ENCODE measurements at places on chromosomes 12 and 14.

GRCh38 chr12:106127338-106128126 lies 11.2 kb downstream of the NUAK1 start:
- DNase-seq, result no peak

- no peak for DNase-seq
Observed at GRCh38 chr14:53767566-53767965, 189.1 kb downstream of the BMP4 start.

GRCh38 chr12:124493809-124494750 lies 73.3 kb downstream of the NCOR2 start:
- no peak for DNase-seq

DNA sequence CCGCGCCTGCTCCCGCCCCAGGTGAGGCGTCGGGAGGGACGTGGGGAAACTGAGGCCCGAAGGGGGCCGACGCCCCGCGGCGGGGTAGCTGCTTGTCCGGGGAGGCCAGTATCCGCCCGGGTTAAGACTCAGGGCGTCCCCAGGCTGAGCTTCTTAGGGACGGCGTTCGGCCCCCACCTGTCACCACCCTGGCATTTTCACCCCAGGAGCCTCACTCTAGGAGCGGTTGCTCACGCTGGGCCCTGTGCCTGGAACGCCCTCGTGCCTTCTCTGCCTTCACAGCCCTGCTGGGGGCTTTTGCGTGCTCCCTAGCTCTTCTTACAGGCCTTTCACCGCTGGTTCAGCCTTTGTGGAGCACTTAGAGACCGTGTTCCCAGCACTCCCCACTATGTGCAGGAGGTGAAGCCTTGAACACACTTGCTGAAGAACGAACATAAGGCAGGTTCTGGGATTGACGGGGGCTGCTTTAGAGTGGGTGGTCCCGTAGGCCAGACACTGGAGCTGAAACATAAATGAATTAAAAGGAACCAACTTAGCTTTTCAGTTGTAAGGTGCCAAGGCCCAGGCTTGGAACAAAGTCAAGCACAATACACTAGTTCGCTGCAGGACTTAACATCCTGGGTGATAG lies 601 bp downstream of the ZNF839 start:
- DNase-seq, result peak; percentile 29

DNA sequence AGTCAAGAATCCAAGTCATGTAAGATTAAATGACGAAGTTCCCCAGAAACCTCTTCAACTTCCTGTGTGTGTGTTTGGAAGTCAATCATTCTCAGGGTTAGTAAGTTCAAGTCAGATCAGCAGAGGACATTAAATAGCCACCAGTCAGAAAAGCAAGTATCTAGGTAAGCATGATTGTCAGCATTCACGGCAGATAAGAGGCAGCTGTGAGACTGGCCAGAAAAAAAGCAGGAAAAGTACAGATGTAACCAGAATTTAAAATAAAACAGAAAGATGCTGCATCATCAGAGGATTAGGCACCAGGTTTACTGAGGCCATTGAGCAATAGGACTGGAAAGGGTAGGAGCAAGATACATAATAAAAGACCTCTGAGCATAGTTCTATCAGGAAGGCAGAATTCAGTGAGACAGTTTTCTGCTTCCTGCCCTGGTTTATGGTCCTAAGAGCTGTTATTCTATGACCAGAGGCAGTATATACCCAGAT lies 606.9 kb downstream of the FSCB start:
- no peak for DNase-seq

- no peak for DNase-seq
Observed at GRCh38 chr14:95056476-95056875, 100.9 kb downstream of the DICER1 start.

DNA sequence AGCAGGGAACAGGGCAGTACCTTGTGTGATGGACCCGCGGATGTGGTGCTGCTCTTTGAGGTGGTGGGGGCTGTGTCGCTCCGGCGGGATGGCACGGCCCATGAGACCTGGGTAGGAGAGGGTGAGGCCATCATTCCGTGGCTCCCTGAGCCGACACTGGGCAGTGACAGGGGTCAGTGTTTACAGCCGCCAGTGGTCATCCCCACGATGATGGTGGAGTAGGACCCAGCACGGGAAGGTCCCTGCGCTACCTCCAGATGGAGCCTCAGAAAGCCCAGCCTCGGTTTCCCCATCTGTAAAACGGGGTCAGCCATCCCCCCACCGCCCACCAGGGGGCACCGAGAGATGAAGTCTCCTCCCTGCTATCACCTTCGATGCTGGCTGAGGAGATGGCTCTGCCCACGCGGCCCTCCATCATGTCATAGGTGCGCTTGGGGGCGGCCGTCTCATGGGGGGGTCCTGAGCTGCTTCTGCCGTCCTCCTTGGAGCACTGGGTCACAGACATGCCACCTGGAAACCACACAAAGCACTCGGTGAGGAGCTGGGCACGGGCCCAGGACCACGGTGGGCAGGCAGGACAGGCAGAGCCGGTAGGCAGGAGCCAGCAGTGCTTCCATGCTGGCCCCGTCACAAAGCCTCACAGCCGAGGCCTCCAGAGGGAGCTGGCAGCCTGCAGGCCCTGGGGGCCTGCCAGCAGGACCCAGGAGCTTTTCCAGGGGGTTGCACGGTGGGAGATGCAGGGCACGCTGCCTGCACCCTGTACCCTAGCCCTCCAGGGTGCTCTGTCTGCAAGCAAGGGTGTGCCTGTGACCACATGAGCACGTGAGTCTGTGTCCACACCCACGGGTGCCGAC lies 53.1 kb downstream of the RFLNA start:
- peak; percentile 41 for DNase-seq

Measured in CD8-positive, alpha-beta T cell (primary cell).